Activated T-helper 1 cell treated with Interleukin-2 at 50 U/mL for 16 hours (primary cell): ENCODE measurements at places on chromosomes 5 and 9.

GRCh38 chr5:176916337-176916736 is 17.2 kb upstream of the HK3 start:
- DNase-seq, result no peak

- DNase-seq, result no peak
Measured at GRCh38 chr5:149559706-149560105, 8.5 kb upstream of the CSNK1A1 start.

DNA sequence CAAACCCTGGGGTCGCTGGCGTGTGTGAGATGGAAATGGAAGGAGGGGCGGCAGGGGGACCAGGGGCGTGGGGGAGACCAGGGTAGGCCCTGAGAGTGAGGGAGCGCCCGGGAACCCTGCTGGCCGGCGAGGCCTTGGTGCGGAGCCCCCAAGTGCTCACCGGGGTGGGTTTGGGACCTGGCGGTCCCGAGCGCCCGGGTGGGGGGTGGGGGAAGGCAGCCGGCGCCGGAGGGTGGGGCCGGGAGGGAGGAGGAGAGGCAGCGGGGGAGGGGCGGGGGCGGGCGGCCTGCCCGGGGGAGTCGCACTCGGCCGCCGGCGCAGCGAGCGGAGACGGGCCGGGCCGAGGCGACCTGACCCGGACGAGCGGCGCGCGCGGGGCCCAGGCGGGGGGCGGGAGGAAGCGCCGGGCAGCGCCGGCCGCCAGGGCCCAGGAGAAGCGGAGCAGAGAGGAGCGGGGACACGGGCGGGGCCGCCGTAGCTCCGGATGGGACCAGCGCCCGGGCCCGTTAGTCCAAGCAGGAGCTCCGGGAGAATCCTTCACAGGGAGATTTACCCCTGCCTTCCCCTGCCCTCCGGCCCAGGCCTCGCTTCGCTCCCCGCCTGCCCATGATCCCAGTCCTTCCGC is at the start of gene NPR2:
NPR2 (plus strand) TSS at position 295 of the 625 bp plus-strand sequence. CDS start 818 bp downstream, outside the sequence.
- DNase-seq, result no peak

DNA sequence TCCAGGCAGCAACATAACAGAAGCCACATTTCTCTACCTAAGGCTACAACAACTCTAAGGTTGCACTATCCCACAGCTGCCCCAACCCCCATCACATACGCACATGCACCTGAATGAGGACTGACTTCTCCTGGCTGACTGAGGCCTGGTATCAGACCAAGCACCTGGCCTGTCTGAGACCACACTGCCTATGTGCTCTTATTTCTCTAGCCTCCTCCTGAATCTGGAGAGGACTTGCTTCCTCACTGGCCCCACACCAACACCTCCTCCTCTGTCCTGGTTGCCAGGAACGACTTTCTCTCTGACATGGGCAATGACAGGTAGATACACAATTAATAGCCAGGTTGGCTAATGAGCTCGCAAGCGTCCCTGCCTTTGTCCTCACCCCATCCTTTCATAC is 14.9 kb upstream of the VDAC1 start:
- DNase-seq, result no peak

DNA sequence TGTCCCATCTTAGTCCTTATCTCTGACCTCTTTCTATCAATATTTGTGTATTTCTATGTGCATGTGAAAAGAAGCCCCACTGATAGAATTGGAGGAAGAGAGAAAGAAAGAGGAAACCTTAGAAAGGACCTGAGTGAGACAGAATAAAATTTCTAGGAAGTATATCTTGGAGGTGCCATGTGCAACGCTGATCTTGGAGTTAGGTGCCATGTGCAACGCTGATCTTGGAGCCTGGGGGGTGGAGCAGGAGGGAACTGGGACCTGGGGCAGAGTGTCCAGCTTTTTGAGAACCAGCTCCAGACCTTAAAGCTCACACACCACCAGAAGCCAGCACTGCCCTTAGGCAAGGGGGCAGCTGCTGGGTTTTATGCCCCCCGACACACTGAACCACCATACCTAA is 89.4 kb downstream of the SHC3 start:
- DNase-seq, result no peak

GRCh38 chr5:63081402-63081801 is 502.8 kb downstream of the LRRC70 start:
- no peak for DNase-seq

DNA sequence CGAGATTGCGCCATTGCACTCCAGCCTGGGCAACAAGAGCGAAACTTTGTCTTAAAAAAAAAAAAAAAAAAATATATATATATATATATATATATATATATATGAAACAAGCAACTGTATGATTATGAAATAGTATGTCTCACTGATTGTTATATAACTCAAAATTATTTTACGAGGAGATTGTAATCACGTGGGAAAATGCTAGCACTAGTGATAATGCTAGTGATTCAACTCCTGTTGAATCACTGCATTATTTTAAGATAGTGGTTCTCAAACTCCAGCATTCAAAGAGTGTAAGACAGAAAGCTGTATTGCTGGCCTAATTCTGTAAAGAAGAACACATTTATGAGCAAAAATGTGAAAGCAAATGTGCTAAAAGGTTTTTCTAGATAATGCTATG is 12.4 kb upstream of the PTPN3 start:
- DNase-seq, result no peak

DNA sequence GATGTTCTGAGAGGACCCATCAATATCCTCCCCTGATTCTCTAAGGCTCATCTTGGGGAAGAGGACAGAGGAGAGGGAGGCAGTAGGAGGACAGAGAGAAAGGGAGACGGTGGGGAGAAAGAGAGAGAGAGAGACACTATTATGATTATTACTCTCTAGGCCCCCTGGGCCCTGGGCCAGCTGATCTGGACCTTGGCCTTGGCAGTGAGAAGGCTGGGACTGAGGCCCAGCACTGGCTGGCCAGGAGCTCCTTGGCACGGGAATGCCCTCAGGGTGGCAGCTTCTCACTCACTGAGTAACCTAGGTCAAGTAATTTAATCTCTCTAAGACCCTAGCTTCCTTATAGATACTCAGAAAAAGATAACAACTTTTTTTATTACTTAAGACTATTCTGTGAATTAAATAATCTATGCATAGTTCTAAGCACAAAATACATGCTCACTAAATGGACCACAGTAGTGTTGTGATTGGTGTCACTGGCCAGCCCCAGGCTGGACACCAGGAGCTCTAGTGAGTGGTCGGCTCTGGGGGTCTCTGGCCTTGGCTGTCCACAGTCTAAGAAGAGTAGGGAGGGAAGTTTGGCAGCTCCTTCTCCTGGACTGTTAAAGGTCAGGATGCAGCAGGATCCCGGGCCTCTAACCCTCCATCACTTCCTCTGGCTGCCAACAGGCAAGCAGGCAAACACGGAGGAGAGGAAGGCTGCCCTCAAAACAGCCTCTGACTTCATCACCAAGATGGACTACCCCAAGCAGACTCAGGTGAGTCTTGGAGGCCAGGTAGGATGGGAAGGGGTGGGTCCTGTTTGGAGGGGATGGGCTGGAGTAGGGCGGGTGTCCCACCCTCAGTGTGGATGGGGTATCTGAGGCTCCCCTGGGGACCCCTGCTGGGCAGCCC is 50.0 kb downstream of the GSN start:
- DNase-seq, result no peak

DNA sequence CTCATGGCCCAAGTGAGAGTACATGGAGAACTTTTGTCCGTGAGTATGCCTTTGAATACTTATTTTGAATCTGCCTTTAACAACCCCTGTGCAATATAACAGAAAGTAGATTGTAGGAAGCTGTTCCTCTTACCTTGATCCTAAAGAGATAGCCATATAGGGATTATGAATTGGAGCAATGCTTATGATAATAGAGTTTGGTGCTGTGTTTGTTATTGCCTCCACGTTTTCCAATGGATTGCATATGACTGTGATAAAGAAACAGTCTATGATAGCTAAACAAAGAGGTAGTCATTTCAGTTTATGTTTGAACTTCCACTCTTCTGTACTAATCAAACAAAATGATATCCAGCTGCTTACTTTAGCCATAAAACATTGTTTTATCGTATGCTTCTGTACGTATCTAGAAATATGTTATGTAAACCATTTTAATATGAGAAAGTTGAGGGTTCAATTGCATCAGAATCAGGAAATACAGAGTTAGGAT is 199.6 kb upstream of the RGMB start:
- DNase-seq, result no peak

DNA sequence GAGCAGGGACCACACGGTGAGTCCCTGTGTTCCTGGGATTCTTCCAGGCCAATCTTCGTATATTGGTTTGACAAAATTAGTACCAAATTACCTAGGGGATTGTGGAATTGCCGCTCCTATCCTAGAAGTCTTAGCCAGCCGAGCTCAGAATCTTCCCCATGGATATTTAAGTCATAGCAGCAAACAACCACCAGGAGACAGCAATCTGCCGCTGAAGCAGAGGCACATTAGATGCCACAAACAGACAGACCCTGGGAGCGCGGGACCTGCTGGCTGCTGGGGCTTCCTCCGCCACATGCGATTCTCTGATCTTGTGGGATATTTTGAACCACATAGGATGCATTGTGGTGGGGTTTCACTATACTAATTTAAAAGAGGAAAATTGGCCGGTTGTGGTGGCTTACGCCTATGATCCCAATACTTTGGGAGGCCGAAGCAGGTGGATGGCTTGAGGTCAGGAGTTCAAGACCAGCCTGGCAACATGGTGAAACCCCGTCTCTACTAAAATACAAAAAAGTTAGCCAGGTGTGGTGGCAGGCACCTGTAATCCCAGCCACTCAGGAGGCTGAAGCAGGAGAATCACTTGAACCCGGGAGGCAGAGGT is 31.7 kb upstream of the ZBTB43 start:
- no peak for DNase-seq
